ENCODE measurements at places on chromosomes 11 and 22. TPM values are rescaled to one million over a fixed set of nuclear protein-coding genes. Genes with fewer than 3 reads are reported as not detected.

DNA sequence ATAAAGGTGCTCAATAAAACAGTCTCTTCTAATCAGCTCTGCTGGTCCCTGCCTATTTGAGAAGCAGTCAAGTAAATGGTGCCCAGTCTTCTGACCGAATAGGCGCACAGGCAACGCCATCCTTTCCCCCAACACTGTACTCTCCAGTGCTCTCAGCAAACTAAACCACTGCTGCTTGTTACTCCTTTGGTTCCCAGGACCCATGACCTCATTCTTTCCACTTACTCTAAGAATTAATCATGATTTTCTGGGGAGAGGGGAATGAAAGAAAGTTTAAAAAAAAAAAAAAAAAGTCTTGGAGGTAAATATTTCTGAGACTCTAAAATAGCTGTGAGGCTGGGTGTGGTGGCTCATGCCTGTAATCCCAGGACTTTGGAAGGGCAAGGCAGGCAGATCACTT, 63.7 kb downstream of the SGSM3 start:
- no peak for DNase-seq

Gene UCP2
- 0.83 TPM for total RNA-seq

Gene MARK2
- total RNA-seq, result 64.4 TPM

Gene GSTT2
- total RNA-seq, result 4.6 TPM

DNA sequence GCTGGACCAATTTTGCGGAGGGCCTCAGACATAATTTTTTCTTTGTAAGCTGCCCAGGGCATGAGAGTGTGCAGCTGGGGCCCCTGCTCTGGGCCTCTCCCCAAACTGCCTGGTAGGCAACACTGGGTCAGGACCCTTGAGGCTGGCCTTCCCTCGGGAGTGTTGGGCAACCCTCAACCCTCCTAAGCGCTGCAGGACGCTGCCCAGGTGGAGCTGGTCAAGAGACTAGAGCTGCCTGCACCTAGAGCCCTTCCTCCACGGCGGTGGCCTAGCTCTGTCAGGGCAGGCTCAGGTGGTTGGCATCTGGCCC, 505 bp upstream of the TMEM132A start:
- no peak for DNase-seq

- DNase-seq, result no peak
Measured at GRCh38 chr22:19917389-19918138, 24.0 kb upstream of the COMT start.

GRCh38 chr11:20760811-20761210, 91.4 kb downstream of the NELL1 start:
- no peak for DNase-seq

GRCh38 chr11:108286956-108287355, 64.1 kb downstream of the ATM start:
- no peak for DNase-seq

- peak; percentile 93 for DNase-seq
Measured at GRCh38 chr11:70156291-70157037, 46.6 kb upstream of the FADD start.

Gene MUC2
- not detected for total RNA-seq

DNA sequence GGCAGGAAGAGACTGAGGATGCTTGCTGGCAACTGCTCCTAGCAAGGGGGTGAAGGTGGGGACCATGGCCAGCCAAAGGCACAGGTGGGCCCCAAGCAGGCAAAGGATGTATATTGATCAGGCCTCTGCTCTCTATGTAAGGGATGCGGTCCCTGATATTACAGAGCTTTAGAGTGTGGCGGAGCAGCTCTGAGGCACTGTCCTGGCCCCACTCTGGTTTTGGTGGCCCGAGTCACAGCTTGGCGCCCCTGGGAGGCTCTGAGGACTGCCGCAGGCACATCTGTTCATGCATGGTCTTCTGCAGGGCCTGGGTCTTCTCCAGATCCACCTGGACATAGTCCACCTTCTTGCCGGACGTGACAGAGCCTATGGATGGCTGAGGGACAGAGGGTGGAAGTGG, 45.5 kb downstream of the GAB4 start:
- no peak for DNase-seq

Gene MAJIN
- not detected for total RNA-seq

Gene THY1
- total RNA-seq, result 71.3 TPM

GRCh38 chr11:102268985-102269470, 48.3 kb upstream of the BIRC3 start:
- DNase-seq, result no peak

Gene NAP1L4
- 153 TPM for total RNA-seq

Gene CBX7
- 4.3 TPM for total RNA-seq

DNA sequence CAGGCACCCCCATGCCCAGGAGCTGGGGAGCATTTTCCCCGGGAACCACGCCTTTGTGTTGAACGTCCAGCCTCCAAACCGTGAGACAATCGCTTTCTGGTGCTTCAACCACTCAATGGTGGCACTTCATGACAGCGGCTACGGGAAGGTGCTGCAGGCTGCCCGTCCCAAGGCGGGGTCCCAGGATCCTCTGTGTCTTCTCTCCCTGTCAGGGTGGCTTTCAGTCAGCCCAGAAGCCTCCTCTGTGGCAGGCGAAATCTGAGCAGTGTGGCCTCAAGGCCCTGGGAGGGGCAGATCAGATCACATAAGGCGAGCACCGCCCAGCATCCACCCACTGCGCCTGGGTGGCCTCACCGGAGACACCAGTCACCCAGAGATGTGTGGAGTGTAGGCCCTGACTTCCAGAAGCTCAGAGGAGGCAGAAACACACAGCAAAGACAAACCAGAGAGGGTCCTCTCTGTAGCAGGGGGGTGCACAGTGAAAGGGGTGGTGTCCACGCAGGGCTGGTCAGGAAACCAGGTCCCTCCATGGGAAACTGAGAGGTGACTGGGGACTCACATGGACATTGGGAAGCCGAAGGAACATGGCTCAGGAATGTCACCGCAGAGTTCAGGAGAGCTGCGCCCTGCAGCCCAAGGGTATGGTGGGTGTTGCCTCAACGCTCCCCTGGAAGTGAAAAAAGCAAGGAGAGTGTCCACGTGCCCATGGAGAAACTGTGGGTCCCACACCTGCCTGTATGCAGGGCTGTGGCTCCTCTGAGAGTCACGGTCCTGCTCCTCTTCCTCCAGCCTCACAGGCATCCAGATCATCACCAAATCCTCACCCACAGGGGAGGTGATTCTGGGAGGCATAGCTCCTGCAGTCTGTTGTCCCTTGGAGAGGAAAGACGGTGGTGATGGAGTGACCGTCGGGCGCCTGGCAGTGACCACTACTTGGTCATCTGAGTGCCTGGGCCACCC, 1420.7 kb downstream of the TBC1D22A start:
- no peak for DNase-seq

Gene PDE2A
- total RNA-seq, result 1.0 TPM

DNA sequence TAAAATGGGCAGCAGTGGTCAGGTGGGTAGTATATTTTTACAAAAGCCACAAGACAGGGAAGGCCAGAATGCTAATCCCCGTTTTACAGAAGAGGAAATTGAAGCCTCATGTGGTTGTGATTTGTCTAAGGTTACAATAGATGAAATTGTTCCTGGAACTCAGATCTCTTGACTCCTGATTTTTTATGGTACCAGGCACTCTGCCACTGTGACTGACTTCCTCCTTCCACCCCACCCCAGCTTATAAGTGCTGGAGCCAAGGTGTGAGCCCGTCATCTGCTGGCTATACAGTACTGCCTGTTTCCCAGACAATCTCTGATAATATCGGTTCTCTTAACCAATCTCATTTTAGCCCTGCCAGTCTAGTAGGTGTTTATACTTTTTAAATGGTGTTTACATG, 1.9 kb downstream of the SLC5A1 start:
- DNase-seq, result no peak

DNA sequence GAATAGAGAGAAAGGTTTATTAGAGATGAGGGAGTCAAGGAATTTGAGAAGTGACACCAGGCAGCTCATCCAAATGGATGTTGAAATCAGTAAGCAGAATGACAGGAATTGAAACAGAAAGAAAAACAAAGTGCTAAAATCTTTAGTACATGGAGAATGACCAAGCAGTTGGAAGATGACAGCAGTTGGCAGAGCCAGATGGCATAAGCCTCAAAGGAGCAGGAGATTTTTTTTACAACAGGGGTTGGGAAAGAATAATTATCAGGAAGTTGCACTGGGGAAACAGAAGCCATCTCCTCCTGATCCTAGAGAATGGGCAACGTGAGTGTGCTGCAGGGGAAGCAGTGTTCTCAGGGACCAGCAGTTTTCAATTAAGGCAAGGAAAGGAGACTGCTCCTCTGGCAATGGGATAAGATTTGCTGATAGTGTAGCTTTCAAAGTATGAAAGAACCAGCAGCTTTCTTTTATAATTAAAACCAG, 28.9 kb downstream of the RAB39A start:
- no peak for DNase-seq

DNA sequence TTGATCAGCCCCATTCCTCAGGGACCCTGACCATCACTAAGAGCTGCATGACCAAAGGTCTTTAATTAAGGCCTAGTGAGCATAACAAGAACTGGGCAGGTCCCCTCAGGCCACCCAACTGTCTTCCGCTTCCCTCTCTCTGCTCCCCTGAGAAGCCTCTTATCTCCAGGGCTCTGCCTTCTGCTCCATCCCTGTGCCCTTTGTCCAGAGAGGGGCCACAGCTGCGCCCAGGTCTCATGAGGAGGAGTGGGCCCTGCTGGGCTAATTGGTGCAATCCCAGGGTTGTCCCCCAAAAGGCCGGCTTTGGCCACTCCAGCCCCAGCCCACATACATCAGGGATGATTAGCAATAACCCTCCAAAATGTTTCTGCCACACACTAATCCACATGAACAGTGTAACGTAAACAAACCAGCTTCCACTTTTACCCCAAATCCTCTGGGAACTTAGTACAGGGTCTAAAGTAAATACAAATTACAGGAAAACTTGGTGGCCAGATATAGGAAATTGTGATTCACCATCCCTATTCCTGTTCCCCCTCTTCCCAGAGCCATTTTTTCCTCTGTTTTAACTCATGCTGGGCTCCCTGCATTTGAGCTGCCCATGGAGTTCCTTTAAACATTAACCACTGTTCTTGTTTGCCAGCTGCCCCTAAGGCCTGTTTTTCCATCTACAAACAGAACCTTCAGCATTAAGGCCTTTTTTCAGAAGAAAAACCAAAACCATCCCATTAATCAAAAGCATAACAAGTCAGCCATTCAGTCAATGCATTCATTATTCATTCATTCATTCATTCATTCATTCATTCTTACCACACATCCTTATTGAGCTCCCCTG, 34.6 kb upstream of the CAVIN3 start:
- DNase-seq, result no peak

DNA sequence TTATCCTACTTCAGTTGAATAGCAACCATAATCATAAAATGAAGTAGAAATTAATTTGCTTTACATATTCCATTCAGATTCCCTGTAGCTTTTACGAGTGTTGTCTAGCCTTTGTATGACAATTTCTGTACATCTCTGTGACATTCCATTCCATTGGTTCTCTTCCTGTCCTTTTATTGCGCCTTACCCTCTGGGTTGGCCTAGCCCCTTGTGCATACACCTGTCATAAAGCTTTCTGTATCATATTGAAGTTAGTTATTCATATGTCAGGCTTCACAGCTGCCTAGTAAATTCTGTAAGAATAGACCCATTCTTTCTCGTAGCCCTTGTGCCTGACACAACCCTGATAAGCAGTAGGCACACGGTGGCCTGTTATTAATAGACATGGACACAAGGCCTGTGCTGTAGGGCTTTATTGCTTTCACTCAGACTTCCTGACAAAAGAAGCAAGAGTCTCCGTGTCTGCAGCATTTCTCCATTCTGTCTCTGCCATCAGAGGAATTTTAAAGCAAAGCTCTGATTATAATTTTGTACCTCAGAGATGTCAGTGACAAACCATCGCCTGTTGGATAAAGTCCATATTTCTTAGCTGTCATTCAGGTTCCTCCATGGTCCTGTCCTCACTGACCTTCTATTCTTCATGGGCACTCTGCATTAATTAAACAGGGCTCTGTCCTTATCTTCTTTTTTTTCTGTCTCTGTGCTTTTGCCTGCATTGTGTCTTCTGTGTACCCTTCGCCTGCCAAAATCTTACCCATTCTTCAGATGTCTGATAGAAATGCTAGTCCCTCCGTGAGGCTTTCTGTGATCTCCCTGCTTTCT, 49.4 kb downstream of the BID start:
- DNase-seq, result no peak

Gene TSGA10IP
- total RNA-seq, result not detected

DNA sequence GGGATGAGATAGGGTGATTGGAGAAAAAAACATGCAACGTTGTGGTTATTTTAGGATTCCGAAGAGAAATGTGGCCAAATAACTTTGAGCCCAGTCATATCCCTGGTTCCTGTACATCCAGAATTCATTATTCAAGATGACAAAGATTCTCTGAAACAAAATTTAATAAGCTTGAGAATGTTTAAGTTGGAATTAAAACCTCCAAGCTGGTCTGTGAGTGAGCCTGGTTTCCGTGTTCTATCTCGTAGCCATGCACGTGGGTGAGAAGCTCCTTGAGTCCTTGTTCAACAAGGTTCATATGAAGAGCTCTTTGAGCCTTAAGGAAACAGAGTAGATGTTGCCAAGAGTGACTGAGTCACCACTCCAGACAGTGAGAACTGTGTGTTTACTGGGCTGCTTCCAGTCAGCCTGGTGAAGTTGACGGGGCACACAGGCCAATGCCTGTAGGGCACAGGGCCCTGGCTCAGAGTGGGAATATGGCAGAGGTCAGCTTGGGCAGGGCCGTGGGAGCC, 206.5 kb downstream of the NAV2 start:
- DNase-seq, result peak; percentile 96

Gene GAL
- total RNA-seq, result 1.1 TPM

GRCh38 chr11:8806974-8807373, 104.0 kb upstream of the AKIP1 start:
- no peak for DNase-seq

GRCh38 chr11:36586543-36586942, 7.8 kb upstream of the IFTAP start:
- no peak for DNase-seq

Gene OR52E5
- total RNA-seq, result not detected

GRCh38 chr11:569158-569885, 6.9 kb upstream of the PHRF1 start:
- no peak for DNase-seq

DNA sequence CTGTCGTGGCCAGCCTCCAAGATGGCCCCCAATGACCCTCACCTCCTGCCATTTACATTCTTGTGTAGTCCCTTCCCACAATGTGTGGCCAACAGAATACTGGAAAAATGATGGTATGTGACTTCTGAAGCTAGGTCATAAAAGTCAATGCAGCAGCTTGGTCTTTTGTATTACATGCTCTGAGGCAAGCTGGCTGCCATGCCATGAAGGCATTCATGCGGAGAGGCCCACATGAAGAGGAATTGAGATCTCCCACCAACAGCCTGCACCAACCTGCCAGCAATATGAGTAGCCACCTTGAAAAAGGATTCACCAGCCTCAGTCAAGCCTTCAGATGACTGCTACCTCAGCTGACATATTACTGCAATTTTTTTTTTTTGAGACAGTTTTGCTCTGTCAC, 4.6 kb downstream of the MRTFA start:
- DNase-seq, result no peak

- DNase-seq, result peak; percentile 23
Measured at GRCh38 chr11:44753961-44754645, 27.3 kb downstream of the TSPAN18 start.

Gene PRSS23
- 221 TPM for total RNA-seq

Gene CAPN5
- total RNA-seq, result 3.0 TPM

Gene OR8G1
- total RNA-seq, result not detected

- no peak for DNase-seq
Measured at GRCh38 chr22:50314081-50314454, 6.6 kb upstream of the PLXNB2 start.
